Cardiac septum (tissue), 1 donor: ENCODE measurements at places on chromosomes 2 and 18. TPM values are rescaled to one million over a fixed set of nuclear protein-coding genes. Genes with fewer than 3 reads are reported as not detected.

DNA sequence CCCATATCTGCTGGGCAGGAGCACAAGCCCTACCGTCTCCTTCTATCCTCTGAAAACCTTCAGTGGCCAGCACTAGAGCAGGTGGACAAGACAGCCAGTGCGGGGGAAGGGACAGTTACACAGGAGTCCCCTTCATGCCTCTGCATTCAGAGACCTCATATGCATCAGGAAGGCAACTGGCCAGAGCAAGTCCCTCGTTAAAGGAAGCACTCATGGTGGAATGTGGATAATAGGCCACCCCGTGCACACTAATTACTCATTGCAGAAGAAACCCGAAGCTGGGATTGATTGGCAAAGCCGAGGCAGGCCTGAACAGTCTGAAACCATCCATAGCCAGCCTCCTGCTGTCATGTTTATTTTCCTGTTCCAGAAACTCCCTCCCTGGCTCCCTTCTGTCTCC is 11.2 kb downstream of the KIAA2012 start:
- DNase-seq = no peak

DNA sequence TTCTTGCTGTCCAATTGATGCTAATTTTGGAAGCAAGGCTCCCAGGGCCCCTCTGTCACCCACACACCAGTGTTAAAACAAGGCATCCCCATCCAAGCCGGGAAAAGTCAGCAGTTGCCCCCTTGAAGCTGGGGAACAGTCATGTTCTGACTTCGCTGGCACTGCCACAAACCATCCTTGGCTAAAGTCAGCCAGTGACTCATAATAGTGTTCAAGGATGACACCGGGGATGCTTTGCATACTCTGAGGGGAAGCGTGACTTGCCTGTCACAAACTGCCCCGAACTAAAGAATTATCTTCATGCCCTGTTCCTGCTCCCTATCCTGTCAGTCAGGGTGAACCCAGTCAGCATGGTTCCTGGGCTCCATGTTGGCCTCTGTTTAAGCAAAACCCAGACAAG is 37.0 kb downstream of the TGFA start:
- no peak for DNase-seq

DNA sequence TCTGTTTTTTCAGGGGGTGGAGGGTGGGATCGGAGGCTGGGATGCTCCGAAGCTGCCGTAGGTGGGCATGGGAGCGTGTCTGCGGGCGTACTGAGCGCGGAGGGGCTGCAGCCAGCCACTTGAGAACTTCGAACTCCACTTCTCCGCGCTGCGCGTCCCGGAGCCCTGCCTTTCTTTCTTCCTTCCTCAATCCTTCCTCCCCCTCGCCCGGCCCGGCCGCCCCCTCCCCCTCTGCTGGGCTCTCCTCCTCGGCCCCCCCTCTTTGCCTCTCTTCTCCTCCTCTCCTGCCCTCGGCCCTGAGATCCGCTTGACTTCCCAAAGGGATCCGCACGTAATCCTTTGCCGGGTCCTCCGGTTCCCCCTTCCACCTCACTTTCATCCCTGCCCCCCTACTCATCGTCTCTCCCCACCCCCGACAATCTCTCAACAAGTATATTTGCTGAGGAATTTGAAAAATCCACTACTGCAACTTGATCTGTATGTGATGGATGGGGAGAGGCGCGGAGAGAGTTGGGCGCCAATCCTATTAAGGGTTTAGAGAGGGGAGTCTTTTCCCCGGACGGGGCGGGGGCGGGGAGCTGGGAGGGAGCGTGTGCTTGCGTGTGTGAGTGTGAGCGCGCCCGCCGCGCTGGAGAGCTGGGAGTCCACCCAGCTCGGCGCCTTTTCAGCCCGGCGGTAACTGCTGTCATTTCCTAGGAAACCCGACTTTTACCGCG is 1.1 kb downstream of the GLI2 start:
- no peak for DNase-seq

DNA sequence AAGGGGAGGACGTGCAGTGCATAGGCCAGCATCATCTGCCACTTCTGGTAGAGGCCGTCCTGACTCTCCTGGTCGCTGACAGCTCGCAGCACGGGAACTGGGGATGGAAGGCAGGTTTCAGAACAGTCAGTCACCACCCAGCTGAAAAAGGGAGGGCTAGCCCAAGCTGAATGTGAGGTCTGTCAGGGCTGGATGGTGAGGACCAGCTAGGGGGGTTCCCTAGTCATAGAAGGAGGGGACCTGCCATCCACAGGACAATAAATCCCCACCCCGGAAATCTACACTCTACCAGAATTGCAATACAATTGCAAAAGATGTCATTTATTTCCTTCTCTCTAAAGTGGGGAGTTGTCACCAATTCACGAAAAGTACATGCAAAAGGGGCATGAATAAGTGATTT is 15.8 kb downstream of the ABCG5 start:
- no peak for DNase-seq

LCT gene
- not detected for total RNA-seq

RAB17 gene
- 3.5 TPM for total RNA-seq

RPRD1A gene
- total RNA-seq = 50.7 TPM

C2orf80 gene
- not detected for total RNA-seq

SP110 gene
- total RNA-seq = 10.0 TPM

NOL4 gene
- total RNA-seq = 0.67 TPM

UGT1A4 gene
- total RNA-seq = not detected

ZSWIM2 gene
- total RNA-seq = not detected

ERICH2 gene
- total RNA-seq = 1.7 TPM
